ENCODE measurements at places on chromosomes 7 and 10. TPM values are rescaled to one million over a fixed set of nuclear protein-coding genes. Genes with fewer than 3 reads are reported as not detected.

EPHB6 gene
- 2.6 TPM for total RNA-seq

NHLRC2 gene
- 12.8 TPM for total RNA-seq

TYW1B gene
- 5.1 TPM for total RNA-seq

SYCE1 gene
- total RNA-seq = not detected

CEP55 gene
- total RNA-seq = 23.3 TPM

AEBP1 gene
- 34.4 TPM for total RNA-seq

OR13A1 gene
- not detected for total RNA-seq

SAMD9L gene
- total RNA-seq = 17.0 TPM

MINDY4 gene
- 3.9 TPM for total RNA-seq

PAPOLB gene
- total RNA-seq = not detected

SORBS1 gene
- total RNA-seq = 20.9 TPM

MICU1 gene
- total RNA-seq = 57.9 TPM

SYT15B gene
- total RNA-seq = 1.5 TPM

KAZALD1 gene
- total RNA-seq = 3.6 TPM
